NCI-H2029 (cell line): ENCODE measurements at places on chromosomes 5 and 9.

- no peak for DNase-seq
Measured at GRCh38 chr9:37425298-37425752, 2.8 kb downstream of the GRHPR start.

GRCh38 chr5:37900692-37901091, 60.9 kb upstream of the GDNF start:
- DNase-seq = no peak

DNA sequence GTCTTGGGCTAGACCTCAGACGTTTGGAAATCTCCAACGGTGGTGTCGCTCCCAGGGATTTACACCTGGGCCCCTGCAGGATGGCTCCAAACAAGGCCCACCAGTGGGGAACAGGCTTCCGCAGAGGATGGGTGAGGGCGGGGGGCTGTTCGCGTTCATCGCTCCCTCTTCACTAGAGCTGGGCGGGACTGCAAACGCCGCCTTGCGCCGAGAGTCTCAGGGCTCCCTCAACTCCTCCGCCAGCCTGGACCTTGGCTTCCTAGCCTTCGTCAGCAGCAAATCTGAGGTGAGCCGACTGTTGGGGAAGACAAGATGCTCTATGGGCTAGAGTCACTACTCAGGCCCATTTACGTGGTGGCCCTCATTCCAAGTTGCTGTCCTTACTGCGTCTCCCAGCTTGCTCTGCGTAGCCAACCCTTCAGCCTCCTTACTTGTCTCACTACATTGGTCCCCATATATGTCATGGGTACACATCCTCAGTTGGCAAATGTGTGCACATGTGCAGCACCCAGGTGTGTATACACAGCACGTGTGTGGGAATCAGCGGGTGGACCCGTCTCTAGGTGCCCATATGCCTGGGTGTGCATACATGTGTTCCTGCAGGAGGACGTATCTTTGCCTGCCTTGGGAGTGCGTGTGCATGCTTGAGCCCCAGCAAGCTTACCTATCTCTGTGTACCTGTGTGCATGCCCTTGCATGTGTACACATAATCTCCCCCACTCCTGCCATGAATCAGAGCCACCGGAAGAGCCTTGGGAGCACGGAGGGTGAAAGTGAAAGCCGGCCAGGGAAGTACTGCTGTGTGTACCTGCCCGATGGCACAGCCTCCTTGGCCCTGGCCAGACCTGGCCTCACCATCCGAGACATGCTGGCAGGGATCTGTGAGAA, 10.5 kb downstream of the RGS14 start:
- DNase-seq = no peak

- no peak for DNase-seq
Measured at GRCh38 chr5:35237580-35238376, 7.5 kb upstream of the PRLR start.

GRCh38 chr5:14173377-14174229, 30.5 kb downstream of the TRIO start:
- no peak for DNase-seq

GRCh38 chr5:98905857-98906688, 22.7 kb downstream of the CHD1 start:
- peak; percentile 7 for DNase-seq

- DNase-seq = no peak
Measured at GRCh38 chr9:92480986-92481633, 1.2 kb downstream of the ASPN start.

DNA sequence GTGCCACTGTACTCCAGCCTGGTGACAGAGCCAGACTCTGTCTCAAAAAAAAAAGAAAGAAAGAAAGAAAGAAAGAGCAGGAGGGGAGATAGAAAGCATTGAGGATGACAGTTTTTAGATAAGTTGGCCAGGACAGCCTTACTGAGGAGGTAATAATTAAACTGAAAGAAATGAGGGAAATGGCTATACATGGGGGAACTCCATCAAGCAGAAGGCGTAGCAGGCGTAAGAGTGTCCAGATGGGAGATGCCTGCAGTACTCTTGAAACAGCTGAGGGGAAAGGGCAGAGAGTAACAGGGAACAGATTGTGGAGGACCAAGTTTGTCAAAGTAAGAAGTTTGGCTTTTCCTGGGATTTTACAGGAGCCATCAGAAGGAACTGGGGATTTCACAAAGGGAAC, 57.5 kb downstream of the HMGCS1 start:
- no peak for DNase-seq

DNA sequence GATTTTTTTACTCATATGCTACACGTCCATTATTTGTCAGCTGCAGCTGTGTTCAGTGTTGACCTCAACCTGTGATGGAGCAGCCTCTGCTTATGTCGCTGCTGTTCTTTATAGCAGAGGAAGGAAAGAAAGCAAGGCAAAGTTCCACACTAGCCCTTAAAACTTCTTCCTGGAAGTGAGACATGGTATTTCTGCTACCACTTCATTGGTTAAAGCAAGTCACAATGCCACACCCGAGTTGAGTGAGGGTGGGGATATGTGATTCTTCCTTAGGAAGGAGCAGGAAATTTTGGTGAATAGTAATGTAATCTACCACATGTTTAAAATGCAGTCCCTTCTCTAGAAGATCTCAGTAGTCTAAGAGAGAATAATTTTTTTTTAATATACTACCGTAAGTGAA, 224.8 kb upstream of the DMRT1 start:
- no peak for DNase-seq

DNA sequence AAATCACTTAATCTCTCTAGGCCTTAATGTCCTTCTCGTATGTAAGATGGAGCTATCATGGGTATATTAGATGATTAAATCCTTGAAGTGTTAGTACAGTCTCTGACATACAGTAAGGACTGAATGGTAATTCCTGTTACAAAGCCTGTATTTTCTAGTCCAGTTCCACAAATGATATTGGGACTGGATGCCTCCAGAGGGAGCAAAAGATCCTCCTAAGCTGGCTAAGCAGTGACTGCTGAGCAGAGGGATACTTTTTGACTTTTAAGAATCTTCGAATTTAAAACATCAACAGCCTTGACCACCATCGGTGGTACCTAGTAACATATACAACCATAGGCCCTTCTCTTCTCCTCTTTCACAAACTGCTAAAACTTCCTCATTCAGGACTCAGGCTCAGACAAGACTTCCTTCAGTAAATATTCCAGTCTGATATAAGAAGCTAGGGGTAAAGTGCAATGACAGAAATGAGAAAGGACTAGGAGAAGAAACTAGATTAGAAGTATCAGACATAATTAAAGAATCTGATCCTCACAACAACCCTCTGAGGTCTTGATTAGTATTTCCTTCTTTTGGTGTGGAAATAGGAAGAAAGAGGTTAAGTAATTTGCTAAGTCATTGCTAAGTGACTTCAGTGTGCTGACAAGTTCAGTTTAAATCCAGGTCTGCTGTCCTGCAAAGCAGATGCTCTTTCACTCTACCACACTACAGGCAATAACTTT, 13.9 kb downstream of the PTAR1 start:
- no peak for DNase-seq

DNA sequence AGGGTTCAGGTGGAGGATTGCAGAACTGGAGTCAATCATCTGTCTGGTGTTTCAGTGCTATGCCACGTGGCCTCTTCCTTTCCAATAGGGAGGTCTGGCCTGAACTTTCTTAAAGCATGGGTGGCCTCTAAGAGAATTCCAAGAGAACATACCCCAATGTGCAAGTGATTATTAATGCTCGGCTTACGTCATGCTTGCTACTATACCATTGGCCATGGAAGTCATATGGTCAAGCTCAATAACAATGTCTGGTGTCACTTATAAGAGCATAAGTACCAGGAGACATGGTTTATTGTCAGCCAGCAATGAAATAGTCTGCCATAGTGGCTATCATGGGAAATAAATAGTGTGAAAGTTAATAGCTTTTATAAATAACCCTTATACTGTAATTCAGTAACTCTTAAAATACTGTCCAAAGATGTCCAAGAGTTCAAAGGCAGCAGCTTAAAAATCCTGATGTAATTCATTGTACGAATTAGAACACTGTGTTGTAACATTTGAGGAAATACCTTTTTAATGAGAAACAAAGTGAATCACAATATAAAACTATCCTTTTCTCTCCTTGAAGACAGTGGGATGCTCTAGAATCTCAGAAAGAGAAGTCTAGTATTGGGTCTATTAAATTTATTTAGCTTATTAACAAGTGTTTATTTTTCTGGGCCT, 355.4 kb upstream of the PRR16 start:
- DNase-seq = no peak

DNA sequence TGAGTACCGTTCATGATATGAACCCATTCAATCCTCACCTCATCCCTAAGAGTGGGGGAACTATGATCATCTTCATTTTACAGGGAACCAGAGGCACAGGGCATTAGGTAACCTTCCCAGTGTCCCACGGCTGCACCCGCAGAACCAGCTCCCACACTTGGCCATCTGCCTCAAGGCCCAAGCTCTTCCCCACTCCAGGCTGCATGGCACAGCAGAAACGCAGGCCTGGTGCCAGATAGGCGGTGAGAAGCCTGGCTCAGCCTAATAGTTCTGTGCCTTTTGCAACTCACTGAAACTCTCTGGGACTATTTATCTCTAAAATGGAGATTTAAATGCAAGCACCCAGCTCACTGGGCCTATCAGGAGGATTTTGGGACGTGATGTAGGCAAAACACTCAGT, 90.8 kb upstream of the ZNF618 start:
- no peak for DNase-seq

GRCh38 chr5:128083811-128084227, 253 bp downstream of the SLC12A2 start:
- DNase-seq = no peak

DNA sequence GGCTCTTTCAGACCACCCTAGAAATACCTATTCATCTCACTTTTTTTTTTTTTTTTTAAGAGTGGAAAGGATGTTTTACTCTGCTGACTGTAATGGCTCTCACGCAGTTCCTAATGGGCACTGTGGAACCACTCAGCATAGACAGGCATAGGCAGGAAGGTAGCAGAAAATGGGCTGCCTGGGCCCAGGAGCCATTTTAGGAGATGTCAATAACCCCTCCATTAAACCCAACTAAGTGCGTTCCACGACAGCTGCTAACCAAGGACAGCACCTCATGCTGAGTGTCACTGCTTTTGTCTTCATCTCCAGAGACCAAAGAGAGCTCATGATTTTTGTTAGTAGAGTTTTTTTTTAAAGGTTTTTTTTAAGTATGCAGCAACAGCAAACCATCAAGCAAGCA, 15.3 kb downstream of the MAP1B start:
- DNase-seq = no peak

- DNase-seq = no peak
Measured at GRCh38 chr5:139842321-139842720, 46.7 kb downstream of the PSD2 start.

DNA sequence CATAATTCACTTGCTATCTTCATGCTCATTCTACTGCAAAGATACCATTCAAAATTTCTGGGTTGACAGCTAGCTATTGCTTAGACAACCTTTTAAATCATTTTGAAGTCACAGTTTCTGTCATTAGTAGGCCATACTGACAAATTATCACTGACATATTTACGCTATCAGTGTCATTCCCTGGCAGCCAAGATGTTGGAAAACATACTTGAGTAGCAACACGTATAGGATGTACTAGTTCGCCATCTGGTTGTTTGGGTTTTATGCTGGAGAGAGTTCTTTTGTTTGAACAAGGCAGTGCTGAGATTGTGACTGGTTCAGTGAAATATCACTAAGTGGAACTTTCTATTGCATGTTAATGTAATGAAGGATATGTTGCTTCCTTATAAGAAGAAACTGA, 621.9 kb downstream of the DTWD2 start:
- no peak for DNase-seq

- no peak for DNase-seq
Measured at GRCh38 chr5:178502401-178503100, 87.6 kb downstream of the COL23A1 start.
